ENCODE measurements at places on chromosomes 16 and 17. TPM values are rescaled to one million over a fixed set of nuclear protein-coding genes. Genes with fewer than 3 reads are reported as not detected.
A peak's percentile ranks its signal among the peaks of the same experiment; 100 is the strongest.

GRCh38 chr17:7997186-7997585, 5.2 kb upstream of the GUCY2D start:
- peak; percentile 50 for ATAC-seq

- no peak for ATAC-seq
Observed at GRCh38 chr16:78290872-78291591, 191.6 kb downstream of the WWOX start.

GRCh38 chr17:45293413-45294211, 23.2 kb downstream of the MAP3K14 start:
- peak; percentile 79 for ATAC-seq

DNA sequence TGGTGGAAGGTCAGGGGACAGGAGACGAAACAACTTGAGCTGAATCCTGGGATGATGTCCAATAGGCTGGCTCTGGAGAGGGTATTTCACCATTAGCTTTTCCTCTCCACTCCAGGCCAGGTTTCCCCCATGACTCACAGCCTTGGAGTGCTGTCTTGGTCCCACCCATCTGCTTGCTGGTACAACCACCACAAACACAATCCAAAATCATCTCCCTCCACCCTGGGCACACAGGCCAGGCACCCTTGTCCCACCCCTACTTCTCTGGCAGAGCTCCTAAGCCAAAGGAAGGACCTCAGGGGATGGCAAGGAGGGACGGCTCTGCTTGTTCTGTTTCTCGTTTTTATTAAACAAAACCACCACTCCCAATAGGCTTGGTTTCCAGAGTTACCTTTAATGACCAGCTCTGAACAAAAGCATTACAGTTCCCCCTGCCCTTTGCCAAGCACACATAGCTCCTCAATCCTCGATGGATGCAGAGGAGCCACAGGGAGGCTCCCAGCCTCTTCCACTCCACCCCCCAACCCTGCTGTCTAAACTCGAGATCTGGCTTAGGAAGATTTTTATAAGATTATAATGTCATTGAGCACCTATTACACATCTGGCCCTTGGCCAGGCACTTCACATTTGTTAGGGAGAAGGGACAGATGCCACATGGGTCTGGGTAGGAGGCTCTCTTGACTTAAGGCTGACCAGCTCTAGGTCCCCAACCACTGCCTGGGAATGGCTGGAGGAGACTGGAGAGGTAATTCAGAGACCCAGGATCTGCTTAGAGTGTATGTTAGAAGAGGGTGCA, 13.3 kb downstream of the CAVIN1 start:
- peak; percentile 87 for ATAC-seq

- ATAC-seq = no peak
Observed at GRCh38 chr17:9138161-9138717, 116.9 kb downstream of the NTN1 start.

- no peak for ATAC-seq
Observed at GRCh38 chr16:28293601-28293960, 1.3 kb downstream of the SBK1 start.

DNA sequence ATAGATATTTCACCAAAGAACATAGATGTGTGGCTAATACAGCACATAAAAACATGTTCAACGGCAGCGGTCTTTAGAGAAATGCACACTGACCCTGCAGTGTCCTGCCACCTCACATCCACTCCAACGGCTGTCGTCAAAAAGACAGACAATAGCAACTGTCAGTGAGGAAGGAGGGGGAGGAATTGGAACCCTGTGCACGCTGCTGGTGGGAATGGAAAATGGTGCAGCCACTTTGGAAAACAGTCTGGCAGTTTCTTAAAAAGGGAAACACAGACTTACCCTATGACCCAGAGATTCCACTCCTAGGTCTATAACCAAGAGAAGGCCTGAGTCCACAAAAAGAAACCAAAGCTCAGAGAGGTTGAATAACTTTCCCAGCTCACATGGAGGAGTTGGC, 7.7 kb downstream of the CEP295NL start:
- ATAC-seq = no peak

DNA sequence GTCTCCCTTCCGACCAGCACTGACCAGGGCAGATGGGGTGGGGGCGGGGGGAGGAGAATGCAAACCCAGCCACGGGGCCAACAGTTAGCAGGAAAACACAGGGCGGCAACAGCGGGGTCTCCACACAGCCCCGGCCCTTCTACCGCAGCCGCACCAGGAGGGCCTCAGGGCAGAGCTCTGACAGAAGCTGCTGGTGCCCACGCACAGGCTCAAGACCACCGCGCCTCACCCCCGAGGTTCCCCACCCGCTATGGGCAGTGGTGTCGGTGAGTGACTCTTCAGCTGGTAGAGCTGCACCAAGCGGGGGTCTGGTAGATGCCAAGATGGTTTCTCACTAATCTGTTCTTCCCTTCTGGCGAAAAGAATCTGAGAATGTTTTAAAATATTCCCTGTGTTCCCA, 16.1 kb downstream of the HAGH start:
- no peak for ATAC-seq

GRCh38 chr17:80111702-80112470, 10.5 kb downstream of the GAA start:
- no peak for ATAC-seq

DNA sequence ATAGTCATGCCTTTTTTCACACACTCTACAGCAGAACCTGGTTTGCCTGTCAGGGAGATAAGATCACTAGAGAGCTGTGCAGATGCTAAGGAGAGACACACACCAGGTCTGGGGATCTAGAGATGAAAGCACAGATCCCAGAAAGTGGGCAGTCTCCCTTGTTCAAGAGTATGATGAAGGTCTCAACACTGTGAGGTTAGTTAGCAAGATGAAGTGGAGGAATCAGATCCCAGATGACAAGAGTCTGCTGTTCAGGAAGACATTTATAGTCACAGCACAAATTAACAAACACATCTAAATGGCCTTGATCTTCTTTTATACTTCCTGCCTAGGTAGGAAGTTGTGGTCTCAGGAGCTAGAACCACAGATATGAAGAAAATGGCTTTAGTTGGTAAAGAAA, 23.4 kb upstream of the SKAP1 start:
- ATAC-seq = no peak

DNA sequence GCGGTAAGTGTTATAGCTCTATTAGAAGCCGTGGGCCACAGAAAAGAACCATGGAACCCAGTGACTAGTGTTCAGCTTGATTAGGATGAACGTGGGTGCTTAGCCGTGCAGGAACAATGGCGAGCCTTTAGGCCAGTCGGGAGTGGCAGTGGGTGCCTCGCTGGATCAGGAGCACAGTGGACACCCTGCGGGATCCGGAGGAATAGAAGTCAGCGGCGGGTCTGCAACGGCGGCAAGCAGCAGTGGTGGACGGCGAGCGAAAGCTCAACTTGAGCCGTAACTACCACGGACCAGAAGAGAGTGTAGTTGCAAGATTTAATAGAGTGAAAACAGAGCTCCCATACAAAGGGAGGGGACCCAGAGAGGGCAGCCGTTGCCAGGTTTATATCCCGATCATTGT, 37.3 kb upstream of the CDH15 start:
- ATAC-seq = no peak

GRCh38 chr16:22625967-22626366, 115.3 kb downstream of the NPIPB5 start:
- no peak for ATAC-seq

- no peak for ATAC-seq
Observed at GRCh38 chr16:78659668-78660217, 560.3 kb downstream of the WWOX start.

DNA sequence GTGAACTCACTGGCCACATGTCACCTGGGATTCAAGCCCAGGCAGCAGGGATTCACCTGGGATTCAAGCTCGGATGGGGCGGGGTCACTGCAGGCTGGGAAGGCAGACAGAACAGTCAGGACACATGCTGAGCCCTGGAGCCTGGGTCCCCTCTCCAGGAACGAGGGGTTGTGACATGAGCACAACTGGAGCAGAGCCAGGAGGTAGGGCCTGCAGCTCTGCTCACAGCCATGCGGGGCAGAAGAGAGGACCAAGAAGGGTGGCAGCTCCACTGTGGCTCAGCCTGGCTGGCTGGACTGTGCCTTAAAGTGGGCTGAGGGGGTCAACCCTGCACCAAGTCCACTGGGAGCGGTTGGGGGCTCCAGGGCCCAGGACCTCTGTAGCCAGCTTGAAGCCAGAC, 150.1 kb downstream of the RAB11FIP4 start:
- ATAC-seq = no peak

DNA sequence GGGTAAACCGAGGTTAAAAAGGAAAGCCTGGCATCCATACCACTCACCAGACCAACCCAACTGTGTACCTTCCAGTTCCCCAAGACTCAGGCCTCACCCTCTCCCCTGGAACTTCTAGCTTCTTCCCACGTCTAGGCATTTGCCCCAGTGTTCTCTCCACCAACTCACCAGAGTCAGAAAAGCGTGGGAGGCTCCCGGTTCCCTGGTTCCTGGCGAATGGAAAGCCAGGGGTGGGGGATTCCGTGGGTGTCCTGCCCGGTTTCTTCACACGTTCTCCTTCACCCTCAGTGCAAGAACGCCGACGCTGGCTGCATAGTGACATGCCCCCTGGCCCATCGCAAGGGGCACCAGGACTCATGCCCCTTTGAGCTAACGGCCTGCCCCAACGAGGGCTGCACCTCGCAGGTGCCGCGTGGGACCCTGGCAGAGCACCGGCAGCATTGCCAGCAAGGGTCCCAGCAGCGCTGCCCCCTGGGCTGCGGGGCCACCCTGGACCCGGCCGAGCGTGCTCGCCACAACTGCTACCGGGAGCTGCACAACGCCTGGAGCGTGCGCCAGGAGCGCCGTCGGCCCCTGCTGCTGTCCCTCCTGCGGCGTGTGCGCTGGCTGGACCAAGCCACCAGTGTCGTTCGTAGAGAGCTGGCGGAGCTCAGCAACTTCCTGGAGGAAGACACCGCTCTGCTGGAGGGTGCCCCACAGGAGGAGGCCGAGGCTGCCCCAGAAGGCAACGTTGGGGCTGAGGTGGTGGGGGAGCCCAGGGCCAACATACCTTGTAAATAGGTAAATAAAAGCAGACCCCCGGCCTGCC, 1.7 kb downstream of the RNF151 start:
- ATAC-seq = no peak

DNA sequence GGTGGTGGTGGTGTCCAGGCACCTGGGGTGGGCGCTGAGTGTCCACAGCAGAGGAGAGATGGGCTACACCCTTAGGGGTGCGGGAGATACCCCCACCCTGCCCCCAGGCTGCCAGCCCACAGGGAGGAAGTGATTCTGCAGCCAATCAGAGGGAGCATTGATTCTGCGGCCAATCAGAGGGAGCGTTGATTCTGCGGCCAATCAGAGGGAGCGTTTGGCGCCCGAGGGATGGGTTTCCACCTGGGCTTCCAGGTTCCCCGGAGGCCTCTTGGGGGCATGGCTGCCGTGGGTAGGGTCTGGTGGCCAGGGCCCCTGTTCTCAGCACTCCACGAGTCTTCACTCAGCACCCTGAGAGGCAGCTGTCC, 28.2 kb upstream of the ACSF3 start:
- ATAC-seq = no peak

DNA sequence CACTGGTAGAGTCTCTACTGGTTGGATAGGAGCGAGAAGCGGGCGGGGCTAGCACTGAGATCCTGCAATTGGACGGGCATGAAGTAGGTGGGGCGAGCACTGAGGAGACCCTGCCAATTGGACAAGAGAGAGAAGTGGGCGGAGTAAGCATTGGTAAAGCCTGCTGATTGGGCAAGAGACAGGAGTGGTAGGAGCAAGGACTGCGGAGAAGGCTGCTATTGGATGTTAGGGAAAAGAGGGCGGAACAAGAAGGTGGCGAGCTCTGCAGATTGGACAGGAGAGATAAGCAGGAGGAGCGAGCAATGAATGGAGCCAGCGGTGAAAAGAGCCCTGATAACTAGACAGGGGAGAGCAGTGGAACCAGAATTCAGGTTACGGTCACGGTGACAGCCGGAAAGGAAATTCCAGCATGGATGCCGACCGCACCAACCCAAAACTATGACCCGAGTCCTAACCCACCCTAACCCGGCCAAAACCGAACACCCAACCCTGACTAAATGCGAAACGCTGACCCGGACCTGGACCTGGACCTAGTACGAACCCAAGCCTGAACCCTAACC, 4.8 kb downstream of the SCGB1C2 start:
- no peak for ATAC-seq

DNA sequence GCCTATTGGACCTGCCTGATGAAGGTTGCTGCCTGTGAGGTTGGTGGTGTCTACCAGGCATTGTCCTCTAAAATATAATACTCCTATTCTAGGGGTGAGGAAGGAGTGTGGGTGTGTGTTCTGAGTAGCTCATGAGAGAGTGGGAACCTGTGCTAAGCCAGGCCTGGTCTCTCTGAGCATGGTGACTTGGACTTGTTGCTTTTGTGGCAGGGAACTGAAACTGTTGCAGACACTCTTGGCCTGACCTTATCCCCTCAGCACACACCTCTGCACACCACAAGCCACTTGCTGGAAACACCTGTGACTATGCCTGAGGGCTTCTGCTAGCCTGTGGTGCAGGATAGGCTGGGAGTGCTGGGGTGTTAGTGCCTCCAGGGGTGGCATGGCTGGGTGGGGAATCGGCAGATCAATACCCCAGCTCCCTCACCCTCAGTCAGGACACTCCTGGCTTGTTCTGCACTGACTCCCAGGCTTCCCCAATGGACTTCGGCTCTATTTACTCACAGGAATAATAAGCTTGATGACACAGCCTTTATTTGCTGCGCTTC, 29.9 kb downstream of the PLCG2 start:
- no peak for ATAC-seq

DNA sequence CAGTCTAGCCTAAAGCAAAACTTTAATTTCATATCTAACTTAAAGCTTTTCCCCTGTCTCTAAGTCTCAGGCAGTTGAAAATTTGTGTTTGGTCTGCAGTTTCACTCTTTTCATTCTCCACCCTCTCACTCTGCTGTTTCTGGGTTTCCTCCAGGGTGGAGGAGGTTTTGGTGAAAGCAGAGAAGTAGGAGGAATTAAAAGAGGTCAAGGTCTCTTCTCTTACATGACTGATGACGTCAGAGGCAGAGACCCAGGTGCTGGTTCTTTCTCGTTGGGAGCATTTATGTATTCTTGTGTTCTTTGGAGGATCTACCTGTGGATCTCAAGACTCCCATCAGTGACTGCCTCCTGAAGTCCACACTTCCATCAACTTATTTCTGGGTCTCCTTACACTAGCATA, 2.4 kb upstream of the PSMD11 start:
- no peak for ATAC-seq

Gene PRSS8
- total RNA-seq = not detected

Gene RDM1
- not detected for total RNA-seq

Gene GRAPL
- total RNA-seq = not detected

Gene AHSP
- total RNA-seq = not detected

Gene TMEM235
- total RNA-seq = not detected

Gene GALR2
- total RNA-seq = not detected

Gene FNDC8
- not detected for total RNA-seq

Gene PMP22
- 223 TPM for total RNA-seq

All from gastroesophageal sphincter (tissue), 4 donors.